Activated naive CD4-positive, alpha-beta T cell (primary cell): ENCODE measurements at places on chromosomes 5 and 9.

- DNase-seq: no peak
Measured at GRCh38 chr5:175477440-175477839, 920 bp upstream of the SFXN1 start.

DNA sequence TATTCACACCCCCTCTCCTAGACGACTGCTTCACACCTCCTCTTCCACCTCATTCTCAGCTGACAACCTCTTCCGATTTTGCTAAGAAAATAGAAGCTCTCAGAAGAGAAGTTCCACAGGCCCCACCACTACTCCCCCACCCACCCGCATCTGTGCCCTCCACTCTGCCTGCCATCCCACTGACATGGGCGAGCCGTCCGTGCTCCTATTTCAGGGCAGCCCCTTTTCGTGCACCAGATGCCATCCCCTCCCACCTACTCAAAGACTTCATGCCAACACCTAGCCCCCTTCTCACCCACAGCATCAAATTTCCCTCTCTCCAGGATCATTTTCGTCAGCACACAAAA lies 34.6 kb upstream of the JADE2 start:
- DNase-seq: no peak

- no peak for DNase-seq
Measured at GRCh38 chr9:14097666-14098415, 216.1 kb downstream of the NFIB start.

DNA sequence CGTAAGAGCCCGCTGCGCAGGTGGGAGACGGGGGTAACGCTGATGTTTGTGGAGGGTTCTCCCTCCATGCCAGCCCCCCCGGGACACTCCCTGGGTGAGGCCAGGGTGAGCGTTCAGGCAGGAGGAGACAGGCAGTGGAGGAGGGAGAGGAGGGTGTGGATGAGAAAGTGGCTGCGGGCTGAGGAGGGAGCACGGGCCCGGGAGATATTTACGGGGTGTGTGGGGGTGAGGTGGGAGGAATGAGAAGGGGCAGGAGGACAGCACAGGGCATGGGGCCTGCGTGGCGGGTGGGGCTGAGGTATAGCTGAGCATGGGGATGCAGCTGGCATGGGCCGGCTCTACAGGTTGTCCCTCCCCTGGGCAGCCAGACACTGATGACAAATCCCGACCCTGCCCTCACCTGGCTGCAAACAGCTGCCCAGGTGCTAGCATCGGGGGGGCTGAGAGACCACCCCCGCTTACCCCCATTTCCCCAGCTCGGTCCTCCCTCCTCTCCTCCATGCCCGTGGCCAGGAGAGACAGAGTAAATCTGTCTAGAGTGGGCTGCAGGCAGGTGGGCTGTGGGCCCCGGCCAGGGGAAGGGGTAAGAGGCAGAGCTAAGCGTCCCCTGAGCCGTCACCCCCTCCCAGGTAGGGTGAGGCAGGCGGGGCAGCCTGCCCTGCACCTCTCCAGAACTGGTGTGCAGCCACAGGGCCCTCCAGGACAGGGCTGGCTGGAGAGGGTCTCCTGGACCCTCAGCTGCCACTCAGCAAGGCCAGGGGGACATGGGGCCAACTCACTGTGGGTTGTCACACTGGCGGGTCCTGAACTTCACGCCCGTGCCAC lies 79.2 kb downstream of the ZNF354C start:
- DNase-seq: no peak

DNA sequence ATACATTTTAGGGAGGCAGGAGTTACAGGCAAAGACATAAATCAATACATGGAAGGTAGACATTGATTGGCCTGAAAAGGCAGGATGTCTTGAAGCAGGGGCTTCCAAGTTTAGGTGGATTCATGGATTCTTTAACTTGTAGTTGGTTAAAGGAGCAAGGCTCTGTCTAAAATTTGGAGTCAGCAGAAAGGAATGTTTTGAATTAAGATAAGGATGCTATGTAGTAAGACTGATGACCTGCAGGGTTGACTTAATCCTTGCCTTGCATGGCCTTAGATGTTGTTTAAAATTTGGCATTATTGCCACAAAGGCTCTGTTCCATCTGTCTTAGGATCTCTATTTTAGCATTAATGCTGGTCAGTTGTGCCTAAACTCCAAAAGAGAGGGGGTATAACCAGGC lies 171.3 kb downstream of the C5orf15 start:
- no peak for DNase-seq

GRCh38 chr5:124783794-124784193 lies 37.4 kb upstream of the ZNF608 start:
- no peak for DNase-seq

DNA sequence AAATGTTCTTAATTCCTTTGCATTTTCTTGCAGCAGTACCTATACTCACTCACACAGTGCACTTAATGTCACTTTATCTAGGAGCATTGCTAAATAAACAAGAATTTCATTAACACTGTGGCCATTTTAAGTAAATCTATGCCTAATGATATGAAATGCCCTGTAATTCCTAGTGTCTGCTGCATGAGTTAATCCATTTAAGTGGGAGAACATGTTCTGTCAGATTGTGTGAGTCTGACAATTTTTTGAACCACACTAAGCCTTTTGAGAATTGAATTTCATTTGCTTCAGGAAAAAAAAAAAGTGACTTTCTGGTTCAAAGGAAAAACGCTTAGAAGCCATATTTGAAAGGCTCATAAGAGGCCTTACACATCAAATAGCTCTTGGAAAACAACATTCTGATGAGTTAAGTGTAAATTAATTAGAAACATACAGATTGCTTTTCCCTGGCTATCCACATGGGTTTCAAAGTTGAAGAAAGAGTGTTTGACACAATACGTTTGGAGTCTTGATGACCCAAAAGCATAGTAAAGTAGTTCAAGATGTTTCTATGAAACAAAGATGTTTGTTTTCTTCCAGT lies 446.7 kb upstream of the GRAMD2B start:
- DNase-seq: no peak

GRCh38 chr5:42507451-42508097 lies 84.3 kb downstream of the GHR start:
- no peak for DNase-seq

DNA sequence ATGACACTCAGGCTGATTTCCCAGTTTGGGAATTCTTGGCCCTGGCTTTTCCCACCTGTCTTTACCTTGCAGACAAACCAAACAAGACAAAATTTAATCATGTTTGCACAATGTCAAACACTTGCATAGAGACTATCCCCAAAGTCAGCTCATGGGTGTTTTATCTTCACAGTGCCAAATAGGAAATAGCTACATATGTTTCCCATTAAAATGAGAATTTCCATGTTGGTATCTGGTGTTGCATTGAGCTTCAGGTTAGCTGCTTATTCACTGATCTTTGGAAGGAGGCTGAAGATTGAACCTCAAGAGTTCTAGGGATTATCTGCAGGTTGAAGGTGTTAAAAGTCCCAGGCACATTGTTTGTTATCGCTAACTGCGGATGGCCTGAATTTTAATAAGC lies 19.5 kb downstream of the MAP1B start:
- no peak for DNase-seq

DNA sequence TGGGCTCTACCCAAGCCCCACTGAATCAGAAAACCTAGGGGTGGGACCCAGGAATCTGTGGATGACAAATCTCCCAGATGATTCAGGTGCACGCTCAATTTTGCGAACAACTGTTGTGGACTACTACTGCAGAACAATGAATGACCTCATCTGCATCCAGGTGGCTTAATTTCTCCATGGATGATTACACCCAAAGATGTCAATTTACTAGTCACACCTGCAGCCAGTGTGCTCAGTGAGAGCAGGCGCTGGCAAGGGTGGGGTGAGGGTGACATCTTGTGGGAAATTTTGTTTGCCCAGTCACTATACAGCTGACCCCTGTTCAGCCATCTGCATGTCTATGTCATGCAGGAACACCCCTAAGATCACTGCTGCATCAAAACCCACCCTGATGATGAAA lies 118.2 kb downstream of the ENTREP1 start:
- DNase-seq: no peak

GRCh38 chr9:98117984-98118639 lies 910 bp downstream of the TRIM14 start:
- no peak for DNase-seq

DNA sequence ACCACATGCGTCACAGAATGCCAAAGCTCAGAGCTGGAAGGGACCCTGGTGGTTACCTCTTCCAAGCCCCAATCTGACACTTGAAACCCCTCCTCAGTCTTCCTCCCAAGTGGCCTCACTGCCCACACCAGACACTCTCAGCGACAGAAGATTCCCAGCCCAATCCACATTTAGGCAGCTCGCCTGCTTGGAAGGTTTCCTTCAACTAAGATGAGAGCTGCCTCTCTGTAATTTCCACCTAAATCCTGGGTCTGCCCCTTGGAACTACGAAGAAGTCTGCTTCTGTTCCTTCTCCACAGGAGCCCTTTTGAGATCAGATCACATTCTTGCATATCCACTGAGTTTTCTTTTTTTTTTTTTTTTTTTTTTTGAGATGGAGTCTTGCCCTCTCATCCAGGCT lies 83.7 kb downstream of the PAX5 start:
- no peak for DNase-seq

DNA sequence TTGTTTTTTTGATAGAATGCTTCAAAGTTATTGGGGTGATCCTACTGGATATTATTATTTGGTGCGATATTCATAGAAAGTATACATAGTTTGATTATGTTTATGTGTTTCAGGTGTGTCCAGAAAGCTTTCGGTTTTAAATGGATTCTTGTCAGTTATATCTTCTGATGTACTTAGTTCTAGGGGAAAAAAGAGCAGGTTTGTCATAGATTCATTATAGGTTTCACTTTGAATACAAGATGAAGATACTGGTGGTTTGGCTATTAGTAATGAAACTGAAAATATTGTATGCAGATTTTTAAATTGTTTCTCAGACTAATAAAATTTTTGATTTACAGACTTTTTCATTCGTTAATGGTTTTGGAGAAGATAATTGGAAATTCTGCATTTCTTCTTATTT lies 98.9 kb downstream of the MAN2A1 start:
- no peak for DNase-seq

DNA sequence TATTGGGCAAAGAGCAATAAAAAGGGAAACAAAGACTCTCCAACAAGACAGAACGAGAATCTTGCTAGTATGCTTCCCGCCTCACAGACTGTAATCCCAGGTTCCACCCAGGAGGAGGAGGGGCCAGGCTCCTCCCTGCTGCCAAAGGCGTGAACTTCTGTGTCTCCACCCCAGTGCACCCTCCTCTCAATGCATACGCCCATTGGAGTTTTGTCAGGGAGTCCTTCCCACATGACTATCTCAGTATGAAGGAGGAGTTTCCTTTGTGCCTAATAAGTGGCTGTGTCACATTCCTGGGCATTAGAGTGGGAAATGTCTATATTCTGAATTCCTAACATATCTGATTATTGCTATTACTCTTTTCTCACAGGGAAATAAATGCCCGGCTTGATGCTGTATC lies 106.4 kb upstream of the DHFR start:
- DNase-seq: no peak

- no peak for DNase-seq
Measured at GRCh38 chr5:158487664-158488063, 612.1 kb downstream of the EBF1 start.

GRCh38 chr9:88905506-88905905 lies 85.8 kb upstream of the S1PR3 start:
- no peak for DNase-seq

DNA sequence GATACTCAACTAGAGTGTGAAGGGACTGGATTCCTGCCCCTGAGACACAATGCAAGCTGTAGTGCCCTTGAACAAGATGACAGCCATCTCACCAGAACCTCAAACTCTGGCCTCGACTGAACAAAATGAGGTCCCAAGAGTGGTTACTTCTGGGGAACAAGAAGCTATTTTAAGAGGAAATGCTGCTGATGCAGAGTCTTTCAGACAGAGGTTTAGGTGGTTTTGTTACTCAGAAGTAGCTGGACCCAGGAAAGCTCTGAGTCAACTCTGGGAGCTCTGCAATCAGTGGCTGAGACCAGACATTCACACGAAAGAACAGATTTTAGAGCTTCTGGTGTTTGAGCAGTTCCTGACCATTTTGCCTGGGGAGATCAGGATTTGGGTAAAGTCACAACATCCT lies 2.4 kb downstream of the ZNF483 start:
- no peak for DNase-seq

GRCh38 chr5:145076040-145076439 lies 759.1 kb downstream of the PRELID2 start:
- no peak for DNase-seq

DNA sequence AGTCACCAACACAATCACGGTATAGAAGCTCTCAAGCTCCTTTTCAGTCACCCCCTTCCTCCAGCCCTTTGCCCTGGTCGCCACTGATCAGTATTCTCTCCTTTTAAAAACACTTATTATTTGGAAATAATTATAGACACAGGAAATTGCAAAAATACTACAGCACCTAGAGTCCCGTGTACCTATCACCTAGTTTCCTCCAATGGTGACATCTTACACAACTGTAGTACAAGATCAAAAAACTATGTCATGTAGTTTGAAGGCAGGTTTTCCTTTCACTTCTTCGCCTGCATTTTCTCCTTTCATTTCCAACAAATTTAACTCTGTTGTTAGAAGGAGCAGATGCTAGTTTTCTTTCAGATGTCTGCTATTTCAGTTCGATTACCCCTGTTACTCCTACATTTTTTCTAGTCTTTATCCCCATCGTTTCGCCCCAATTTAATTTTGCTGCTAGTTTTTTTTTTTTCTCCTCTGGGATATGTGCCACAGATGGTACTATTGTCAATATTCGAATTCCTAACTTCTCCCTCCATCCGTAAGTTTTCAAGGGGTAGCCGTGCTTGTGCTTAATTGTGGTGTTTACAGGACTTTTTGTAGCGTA lies 612 bp upstream of the ATG10 start:
- no peak for DNase-seq

DNA sequence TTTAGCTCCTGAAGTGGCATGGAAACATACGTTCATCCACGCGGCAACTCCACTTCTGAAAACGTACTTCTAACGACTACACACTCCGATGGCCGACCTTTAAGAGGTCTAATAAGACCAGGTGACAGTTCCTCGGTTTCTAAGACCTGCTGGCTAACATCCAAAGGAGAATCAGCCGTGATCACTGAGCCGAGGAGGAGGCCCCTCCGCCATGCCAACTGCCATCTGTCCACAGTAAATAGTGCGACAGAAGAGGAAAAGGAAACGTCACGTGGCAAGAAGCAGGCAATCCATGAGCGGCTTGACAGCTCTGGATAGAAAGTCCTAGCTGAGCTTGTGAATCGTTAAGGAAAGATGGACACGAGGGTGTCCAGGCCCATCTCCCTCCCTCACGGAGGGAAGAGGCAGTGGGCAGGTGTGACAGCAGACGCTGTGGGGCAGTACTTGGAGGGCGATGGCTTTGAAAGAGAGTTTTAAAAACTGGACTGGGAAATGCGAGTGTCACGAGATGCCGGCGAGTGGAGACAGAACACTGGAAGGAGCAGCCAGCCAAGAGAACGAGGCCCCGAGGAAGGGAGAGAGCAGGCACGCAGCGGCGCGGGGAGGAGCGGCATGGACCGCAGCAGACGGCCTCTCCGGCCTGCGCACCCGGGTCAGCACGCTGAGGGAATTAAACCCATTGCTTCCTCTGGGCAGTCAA lies 66.7 kb upstream of the TBC1D9B start:
- DNase-seq: no peak

- no peak for DNase-seq
Measured at GRCh38 chr5:67331296-67331925, 134.8 kb upstream of the CD180 start.
